HEK293T (cell line): ENCODE measurements at places on chromosomes 12 and 14.
A peak's percentile ranks its signal among the peaks of the same experiment; 100 is the strongest.

GRCh38 chr12:19757317-19757877 is 318.1 kb downstream of the AEBP2 start:
- peak; percentile 13 for DNase-seq

DNA sequence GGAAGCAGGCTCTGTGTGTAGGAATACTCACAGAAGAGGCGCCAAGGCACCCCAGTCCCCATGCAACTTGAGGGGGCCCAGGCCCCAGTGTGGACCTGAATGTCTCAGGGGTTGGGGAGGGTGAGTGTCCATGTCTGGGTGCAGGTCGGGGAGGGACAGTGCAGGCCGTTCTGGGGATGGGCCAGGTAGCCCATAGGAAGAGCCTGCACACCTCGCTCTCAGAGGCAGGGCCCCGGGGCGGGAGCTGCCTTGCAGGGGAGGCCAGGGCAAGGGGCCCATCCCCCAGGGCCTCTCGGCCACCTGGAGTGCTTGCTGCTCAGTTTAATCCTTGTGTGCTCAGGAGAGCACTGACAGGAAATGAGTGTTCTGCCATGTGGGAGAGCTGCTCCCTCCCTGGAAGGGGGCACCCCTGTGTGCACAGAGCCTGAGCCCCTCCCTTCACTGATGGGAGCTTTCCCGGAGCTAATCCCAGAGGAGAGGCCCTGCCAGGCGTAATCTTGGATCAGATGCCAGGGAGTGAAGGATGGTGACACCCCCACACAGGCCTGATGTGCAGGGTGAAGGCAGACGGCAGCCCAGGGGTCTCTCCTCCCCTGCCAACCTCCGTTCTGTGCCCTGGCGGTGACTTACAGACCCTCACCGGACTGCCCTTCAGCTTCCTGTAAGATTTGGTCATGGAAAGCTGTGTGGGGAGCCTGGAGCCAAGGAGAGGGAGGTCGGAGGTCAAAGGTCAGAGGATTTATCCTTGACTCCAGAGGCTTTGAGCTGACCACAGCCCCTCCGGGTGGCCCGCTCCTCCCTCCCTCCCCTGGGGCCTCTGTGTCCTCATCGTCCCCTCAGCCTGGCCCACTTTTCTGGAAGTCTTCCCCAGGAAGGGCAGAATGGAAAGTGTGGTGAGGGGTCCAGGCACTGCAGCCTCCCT is 24.4 kb upstream of the FBRSL1 start:
- no peak for DNase-seq

- DNase-seq, result no peak
These were observed 259.7 kb downstream of the AACS start for GRCh38 chr12:125324861-125325490.

DNA sequence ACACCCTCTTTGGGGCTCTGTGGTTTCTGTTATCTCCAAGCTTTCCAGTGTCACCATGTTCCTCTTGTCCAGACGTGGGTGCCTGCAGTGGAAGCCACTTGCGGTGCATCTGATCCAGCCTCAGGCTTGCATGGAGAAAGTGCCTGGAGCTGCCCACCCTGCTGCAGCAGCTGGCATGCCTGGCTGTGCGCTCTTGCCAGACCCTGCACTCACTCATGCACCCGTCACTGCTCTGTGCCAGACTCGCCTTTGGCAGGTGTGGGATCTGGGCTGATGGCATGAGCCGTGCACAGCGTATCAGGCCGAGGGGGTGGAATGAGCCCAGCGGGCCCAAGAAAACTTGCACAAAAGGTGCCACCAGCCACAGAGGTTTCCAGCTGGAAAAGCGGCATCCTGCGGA is 105.1 kb downstream of the MNAT1 start:
- DNase-seq, result no peak

DNA sequence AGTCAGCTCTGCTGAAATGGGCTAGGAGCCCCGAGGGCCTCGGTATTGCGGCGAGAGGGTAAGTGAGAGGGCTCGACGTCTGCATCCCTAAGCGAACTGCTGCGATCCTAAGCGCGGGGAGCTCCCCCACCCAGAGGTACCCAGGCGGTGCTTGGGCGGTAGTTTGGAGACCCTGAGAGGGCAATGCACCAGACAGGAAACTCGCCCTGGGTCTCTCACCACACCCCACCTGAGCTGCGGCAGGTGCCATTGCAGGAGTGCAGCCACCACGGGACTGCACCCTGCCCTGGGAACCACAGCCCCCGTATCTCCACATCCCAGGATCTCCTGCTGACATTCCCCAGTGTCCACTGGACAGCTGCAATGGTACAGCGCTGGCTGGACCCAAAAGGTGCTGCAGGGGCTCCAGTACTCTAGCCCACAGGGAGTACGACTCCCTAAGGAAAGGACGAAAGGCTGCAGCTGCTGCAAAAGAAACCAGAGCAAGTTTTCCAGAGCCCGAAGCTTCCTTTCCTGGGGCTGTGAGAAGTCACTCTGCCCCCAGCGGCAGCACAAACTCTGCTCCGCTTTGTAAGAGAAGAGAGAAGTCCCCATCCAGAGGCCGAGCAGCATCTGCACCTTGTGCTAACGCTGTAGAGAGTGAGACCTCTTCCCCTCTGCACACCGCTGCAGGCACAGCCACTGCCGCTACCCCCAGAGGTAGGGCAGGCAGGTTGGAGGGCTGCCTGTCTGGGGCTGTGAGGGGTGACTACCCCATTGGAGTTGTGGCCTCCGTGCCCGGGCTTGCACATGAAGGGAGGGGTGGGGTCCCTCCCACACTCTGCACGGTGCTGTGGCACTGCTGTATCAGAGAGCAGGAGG is 31.1 kb upstream of the MON2 start:
- DNase-seq, result peak; percentile 19

DNA sequence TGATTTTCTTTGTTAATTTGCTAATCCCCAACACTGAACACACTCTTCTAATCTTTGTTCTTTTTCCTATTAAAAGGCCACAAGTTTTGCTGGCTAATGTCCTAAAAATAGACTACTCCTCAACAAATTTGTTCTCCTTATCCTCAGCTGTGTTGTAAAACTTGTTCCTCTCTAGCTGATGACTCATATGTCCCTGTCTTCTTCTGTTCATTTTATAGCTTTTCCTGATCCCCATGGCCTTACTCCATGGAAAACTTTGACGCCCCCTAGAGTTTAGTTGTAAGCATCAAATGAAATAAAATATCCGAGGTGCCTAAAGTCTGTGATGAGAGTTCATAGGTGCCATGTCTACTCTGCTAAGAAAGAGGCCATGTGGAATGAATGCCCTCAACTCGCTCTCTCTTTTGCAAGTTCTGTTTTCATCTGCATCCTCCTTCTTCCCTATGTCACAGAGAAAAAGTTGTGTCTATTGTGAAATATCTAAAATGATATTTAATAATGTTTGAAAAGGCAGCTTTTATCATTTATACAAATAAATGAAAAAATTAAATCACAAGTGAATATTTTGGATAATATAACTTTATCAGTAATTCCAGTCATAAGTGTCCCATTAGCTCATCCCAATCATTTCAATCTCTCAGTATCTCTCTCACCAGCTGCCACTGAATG is 237.9 kb downstream of the IPO8 start:
- DNase-seq, result peak; percentile 32

- DNase-seq, result no peak
These were observed 34.9 kb upstream of the SIX1 start for GRCh38 chr14:60684203-60684602.

- no peak for DNase-seq
These were observed 236.0 kb downstream of the ADAMTS20 start for GRCh38 chr12:43315961-43316360.

DNA sequence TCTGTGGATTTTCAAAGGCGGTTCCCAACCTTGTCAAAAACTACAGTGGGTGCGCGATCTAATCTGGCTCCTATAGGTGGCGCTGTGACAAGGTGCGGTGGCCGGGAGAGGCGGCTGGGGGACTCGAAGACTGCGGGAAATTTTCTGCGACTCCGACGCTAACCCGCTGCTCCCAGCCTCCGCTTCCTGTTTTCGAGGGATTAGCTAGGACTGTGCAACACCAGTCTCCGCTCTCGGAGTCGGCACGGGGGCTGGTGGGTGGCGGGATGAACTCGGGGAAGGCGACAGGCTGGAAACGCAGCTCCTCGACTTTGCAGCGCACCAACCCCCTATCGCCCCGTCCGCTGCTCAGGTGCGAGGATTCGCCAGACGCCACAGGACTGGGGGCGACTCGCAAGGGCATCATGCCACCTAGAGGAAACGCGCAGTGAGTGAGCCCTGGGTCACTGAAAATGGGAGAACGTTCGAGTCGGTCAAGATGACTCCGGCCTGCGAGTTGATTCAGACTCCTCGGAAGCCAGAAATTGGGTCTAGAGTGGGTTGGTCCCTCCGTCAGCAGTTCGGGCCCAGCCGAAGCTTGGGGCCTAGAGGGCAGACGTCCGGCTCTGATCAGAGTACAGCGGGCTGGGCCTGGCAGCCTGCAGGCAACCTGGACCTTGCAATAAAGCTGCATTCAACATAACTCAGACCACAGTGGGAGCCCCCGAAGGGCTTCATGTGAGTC is 5.5 kb upstream of the PAX9 start:
- DNase-seq, result no peak

- no peak for DNase-seq
These were observed 489.1 kb upstream of the SYT1 start for GRCh38 chr12:78375461-78375860.

DNA sequence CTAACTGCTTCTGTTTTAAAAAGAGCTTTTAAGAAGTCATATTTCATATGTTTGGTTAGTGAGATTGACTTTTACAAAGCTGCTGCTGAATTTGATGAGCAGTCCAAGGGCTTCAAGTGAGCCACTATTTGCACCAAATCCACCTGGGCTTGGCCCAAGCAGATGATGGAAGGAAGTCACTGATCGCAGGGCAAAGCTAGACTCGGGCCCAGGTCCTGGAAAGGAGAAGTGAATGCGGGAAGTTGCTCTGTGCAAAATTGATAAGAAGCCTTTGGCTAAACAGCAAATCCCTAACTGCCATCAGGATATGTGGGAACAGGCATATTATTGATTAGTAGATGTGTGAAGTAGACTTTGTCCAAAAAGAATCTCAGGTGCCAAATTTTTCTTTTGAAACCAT is 30.5 kb downstream of the PLXNC1 start:
- no peak for DNase-seq

- DNase-seq, result no peak
These were observed 810.8 kb upstream of the ATXN7L3B start for GRCh38 chr12:73726881-73727280.

- no peak for DNase-seq
These were observed 1.8 kb downstream of the EML1 start for GRCh38 chr14:99795046-99795445.
